T-helper 9 cell (primary cell): ENCODE measurements at places on chromosomes 11 and 22.
A peak's percentile ranks its signal among the peaks of the same experiment; 100 is the strongest.

- no peak for DNase-seq
Observed at GRCh38 chr11:63680834-63681320, 423 bp upstream of the RTN3 start.

DNA sequence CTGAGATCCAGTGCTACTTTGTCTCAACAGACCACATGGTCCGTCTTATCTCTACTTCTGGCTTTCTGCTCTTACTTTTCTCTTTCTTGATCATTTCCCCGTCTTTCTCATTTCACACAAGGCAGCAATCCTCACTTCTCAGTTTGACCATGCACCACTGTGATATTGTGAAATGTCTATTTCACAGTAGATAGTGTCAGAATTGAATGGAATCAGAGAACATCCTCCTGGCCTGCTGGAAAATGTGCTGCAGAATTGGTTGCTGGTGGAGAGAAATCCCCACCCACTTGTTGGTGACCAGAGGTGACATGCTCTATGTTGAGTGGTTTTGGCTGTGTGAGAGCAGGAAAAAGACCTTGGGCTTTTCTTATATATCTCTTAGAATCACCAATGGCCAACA is 57.8 kb upstream of the RCN1 start:
- no peak for DNase-seq

GRCh38 chr11:38411149-38411548 is 1813.1 kb upstream of the RAG2 start:
- no peak for DNase-seq

GRCh38 chr11:77093056-77093891 is 9.4 kb upstream of the OMP start:
- no peak for DNase-seq

GRCh38 chr11:128924104-128924503 is 18.6 kb downstream of the TP53AIP1 start:
- DNase-seq: no peak

DNA sequence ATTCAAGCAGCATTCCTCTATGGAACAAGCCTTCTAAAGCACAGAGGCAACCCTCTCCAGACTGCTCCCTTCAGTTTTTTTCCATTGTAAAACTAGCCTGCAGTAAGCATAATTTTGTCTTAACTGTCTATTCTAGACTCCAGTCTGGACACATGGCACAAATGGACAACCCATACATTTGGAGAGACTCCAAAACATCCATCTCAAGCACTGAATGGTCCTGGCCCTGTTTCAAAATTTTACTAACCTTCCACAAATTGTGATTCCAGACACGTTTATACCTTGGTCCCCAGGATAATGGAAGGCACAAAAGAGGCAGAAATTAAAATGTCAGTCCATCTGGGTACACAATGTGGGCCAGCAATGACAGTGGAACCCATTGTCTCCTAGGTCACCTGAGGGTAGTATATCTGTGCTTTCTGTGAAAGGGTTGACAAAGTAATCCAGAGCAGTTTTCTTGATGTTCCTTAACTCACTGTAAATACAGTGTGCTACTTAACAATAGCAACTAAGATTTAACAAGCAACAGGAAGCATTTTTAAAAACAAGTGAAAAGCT is 16.2 kb upstream of the SESN3 start:
- DNase-seq: no peak

DNA sequence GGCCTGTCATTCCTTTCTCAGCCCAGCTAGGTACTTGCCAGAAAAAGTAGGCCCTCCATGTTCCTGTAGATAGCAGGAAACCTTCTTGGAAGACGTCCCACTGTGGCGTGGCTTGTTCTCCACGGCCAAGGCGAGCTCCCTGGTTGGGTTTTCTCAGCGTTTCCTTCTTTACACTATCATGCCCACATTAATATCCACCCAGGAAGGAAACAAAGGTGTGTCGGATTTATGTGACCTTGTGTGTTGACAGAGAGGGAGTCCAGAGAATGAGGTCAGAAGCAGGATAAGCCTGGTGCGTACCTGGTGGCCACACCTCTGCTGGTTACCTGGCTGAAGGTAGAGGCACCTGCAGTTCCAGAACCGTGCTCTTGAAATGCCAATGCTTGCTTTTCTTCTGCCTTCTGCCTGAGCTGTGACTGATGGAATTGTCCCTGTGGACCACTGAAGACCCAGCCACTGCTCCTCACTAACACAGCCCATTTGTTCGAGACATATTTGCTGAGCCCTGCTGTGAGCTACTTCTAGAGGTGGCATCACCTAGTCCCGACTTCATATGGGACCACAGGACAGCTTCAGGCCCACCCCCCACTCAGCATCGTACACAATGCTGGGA is 7.9 kb downstream of the ASPHD2 start:
- no peak for DNase-seq

DNA sequence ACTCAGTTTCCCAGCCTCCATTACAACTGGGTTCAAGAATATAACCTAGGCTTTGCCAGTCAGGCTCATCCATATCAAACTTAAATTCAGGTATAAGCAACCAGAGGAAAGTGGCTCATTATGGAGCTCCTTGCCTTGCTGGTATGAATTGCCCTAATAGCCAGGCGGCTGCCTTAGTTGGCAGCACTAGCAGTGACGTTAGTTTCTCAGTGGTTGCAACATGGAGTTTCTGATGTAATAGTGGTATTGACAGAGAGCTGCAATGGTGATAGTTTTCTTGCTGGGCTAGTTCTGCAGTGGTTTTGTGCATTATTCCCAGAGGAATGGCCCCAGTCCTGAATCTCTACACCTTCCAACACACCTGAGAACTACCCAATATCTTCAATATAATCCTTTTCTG is 3.8 kb upstream of the TMEM123 start:
- no peak for DNase-seq

DNA sequence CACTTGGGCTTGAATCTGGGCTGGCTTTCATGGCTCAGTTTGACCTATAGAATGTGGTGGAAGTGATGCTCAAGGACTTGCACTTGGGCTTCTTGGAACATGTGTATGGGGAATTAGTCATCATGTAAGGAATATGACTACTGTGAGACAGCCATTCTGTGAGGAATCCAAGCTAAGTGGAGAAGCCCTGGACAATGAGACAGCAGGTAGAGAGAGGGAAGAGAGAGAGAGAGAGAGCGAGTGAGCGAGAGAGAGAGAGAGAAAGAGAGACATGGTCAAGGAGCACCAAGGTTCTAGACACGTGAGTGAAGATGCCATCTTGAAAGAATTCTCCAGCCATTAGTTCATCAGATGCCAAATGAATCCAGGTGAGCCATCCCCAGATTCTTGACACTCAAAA is 261.6 kb upstream of the SORL1-AS1 start:
- DNase-seq: no peak

DNA sequence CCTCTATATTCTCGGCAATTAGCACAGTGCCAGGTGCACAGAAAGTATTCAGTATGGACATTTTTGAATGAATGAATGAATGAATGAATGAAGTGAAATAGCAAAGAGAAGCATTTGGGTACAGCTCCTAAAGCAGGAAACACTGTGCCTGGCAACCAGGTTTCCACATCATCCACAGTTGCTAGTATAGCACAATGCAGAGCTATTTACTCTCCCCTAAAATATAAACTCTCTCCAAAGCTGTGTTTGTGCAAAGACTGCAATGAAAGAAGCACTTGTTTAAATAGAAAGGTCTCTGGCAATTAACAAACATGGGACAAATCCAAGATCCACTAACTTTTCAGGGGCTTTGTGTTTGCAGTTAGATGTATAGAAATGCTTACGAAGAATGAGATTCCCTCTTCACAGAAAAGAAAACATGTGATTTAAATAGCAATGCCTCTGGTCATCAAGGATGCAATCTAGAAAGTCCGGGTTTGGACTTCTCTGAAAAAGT is 103.0 kb upstream of the OPCML start:
- DNase-seq: no peak

- no peak for DNase-seq
Observed at GRCh38 chr22:25008666-25009065, 56.1 kb downstream of the KIAA1671 start.

- DNase-seq: peak; percentile 2
Observed at GRCh38 chr22:36027935-36028645, 534 bp downstream of the RBFOX2 start.

- DNase-seq: peak; percentile 30
Observed at GRCh38 chr11:6606471-6607189, 3.1 kb downstream of the ILK start.

GRCh38 chr11:86641537-86642261 is 30.7 kb downstream of the ME3 start:
- no peak for DNase-seq

- DNase-seq: no peak
Observed at GRCh38 chr11:110478410-110478809, 48.7 kb downstream of the FDX1 start.

DNA sequence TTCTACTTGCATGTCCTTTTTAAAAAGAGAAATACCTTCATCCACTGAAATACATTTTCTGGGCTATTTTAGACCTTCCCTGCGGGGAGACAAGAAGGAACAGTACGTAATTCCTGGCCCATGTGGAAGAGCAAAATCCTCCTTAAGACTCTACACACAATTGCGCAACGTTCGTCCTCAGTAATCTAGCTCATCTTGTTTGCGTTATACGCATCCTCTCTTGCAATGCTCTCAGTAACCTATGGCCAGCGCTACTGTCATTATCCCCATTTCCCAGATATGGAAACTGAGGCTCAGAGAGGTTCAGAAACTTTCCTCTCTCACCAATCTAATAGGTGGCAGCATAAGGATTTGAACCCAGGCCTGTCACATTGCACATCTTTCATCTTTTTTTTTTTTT is 54.6 kb downstream of the RPUSD4 start:
- no peak for DNase-seq

- DNase-seq: no peak
Observed at GRCh38 chr11:97732011-97732632, 1288.6 kb upstream of the CNTN5 start.

- no peak for DNase-seq
Observed at GRCh38 chr22:23548501-23549197, 31.4 kb downstream of the IGLL1 start.

GRCh38 chr11:119166368-119167076 is 2.0 kb upstream of the NLRX1 start:
- no peak for DNase-seq

GRCh38 chr11:32309530-32310213 is 125.7 kb downstream of the WT1 start:
- DNase-seq: no peak

GRCh38 chr11:34970033-34970432 is 53.6 kb downstream of the PDHX start:
- no peak for DNase-seq

DNA sequence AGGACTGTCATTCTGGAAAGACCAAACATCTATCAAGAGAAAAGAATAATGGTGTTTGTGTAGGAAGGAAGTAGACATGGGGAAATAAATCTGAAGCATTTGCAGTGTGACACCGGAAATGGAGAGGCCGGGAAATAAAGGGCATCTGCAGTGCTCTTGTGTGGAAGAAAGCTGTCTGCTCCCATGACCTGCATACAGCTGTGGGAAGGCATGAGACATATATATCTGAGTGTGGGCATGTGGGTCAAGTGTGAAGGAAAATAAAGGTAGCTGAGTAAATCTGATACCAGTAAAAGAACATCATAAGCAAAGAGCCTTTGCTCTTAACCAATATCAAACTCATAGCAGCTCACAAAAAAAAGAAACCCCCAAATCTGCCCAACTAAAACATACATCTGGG is 72.1 kb upstream of the OR5AK2 start:
- no peak for DNase-seq

DNA sequence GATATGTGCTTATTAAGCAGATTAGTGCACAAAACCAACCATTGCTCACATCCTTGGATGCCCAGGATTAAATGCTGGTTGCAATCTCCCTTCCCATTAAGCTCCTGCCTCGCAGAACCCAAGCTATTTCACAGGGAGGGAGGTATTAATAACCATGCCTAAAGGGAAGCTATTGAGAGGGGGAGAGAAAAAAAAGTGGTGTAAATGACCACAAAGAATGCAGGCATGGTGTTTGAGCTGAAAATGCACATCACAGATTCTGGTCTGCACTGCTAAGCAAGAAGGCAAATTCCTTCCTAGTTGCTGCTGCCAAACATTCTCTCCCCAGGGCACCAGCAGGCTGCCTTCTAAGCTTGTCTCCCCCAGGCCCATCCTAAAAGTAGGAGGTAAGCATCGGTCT is 92.0 kb upstream of the ISX start:
- no peak for DNase-seq

GRCh38 chr11:11845071-11845470 is 3.3 kb downstream of the USP47 start:
- DNase-seq: no peak

GRCh38 chr11:67648796-67649613 is 1.5 kb downstream of the ACY3 start:
- DNase-seq: no peak

- DNase-seq: no peak
Observed at GRCh38 chr22:26898946-26899605, 241.7 kb downstream of the MIAT start.

DNA sequence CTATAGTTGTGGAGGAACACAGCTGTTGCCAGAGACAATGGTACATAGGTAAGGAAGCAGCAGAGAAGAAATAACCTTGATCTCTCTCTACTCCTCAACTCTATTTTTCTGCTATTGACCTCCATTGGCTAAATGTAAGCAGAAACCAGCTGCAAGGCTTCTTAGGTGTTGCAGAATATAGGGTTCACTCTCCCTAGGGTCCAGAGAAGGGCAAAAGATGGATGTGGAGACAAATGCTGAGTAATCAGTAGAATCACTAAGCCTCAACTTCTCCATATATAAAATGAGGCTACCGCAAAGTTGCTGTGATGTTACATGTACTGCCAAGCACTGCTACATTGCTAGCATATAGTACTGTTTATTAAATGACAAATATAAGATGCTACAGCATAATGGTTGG is 120.6 kb downstream of the PDE3B start:
- no peak for DNase-seq

GRCh38 chr22:24429411-24430365 is 2.3 kb downstream of the ADORA2A start:
- DNase-seq: peak; percentile 49

- DNase-seq: peak; percentile 36
Observed at GRCh38 chr11:117796872-117797529, at the start of gene DSCAML1. TSS of gene DSCAML1 (minus strand) at chr11:117797216. CDS start at chr11:117797079, 137 bp downstream.

- peak; percentile 98 for DNase-seq
Observed at GRCh38 chr11:809287-810039, at the start of gene RPLP2. TSS of gene RPLP2 (plus strand) at chr11:809967. CDS start at chr11:810235, 268 bp downstream.
